D341Med (cell line): ENCODE measurements at places on chromosomes 12 and 14.

DNA sequence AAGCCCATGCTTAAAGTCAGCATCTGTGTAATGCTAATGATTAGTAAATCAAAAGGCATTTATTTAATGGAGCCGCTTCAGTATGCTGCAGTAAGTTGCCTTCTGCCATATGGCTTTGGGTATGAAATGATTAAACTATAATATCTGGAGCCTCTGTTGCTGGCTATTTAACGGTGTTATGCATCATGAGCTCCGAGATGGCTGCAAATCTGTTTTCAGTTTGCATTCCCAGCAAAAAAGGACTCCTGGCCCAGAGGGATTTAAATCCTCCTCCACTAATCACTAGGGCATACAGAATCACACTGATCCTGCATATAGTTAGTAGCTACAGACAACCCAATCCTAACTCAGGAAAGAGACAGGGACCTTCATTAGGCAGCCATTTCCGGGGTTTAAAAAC, 171.5 kb upstream of the EEA1 start:
- DNase-seq = peak; percentile 72

DNA sequence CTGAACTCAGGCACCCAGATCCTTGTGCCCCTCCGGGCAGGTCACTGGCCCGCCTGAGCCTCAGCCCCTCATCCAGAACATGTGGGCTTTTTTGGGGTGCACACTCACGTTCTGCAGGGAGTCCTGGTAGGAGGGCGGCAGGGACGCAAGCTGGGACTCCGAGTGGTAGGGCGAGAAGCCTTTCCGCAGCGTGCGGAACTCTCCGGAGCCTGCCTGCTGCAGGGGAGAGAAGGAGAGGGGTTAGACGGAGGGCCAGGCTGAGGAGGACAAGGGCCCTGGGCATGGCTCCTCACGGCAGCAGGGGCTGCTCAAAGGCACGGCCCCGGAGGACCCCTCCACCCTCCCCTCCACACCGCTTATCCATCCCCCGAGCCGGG, 40.8 kb downstream of the CCNK start:
- no peak for DNase-seq

- no peak for DNase-seq
Observed at GRCh38 chr14:51877810-51878209, 17.4 kb downstream of the GNG2 start.

DNA sequence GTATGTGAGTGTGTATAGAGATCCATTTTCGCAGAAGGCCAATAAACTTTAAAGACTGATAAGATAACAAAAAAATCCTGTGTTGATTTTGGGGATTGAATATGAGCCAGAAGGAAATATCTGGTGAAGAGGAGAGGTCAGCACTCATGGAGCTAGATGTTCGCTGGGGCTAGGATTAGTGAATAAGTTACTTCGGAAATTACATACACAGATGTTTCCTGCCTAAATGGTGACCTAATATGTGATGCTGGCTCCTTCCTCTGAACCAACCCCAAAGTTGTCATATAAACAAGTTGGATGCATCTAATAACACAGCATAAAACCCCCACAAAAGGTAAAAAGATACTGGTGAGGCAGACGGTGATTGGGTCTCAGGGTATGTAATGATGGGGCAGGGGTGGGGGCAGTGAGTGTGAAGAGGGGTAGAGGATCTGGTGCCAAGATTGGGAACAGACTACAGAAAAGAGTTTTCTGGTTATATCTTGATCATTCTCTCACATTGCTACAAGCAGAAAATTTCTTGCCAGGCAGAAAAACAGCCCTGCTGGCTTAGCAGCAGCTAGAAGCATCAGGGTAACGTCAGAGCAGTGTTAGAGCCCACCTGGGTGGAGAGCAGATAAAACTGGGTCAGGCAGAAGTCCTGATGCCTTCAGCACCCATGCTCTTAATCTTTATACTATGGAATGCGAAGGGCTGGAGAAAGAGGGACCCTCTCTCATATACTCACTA, 140.4 kb upstream of the GZMB start:
- no peak for DNase-seq

DNA sequence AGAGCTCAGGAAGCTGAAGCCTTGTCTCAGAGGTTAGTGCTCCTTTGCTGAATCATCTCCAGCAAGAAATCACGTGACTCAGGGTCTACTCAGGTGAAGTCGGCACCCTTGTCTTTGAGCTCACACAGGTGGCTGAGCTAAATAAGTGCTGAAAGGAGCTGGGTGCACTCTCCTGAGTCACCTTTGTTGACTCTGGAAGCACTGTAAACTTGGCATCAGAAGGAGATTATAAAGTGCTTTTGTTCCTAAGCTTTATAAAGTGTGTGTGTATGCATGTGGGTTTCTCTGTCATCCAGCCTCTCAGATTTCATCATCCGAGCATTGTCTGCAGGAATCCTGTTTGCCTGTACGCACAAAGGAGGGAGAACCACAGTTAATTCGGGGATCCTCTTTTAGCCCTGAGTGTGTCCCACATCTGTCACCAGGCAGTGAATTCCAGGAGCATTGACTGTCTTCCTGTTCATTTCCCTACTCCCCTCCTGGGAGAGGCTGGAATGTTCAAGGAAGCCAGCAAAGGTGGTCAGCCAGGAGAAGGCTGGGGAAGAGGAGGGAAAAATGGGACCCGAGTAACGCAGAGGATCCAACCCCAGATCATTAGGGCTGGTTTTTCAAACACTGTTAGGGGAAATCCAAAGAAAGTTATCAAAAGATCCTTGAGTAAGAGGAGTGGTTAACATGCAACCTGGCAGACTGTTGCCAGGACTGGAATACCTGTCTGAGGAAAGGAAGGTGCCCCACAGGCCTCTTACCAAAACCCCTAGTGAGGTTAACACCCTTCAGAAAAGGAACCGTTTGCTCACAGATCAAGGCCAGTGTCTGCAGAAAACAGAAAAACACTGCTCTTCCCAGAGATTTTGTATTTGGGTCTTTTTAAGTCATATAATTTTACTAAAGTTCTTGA, 157.5 kb upstream of the HIF1A start:
- DNase-seq = no peak

DNA sequence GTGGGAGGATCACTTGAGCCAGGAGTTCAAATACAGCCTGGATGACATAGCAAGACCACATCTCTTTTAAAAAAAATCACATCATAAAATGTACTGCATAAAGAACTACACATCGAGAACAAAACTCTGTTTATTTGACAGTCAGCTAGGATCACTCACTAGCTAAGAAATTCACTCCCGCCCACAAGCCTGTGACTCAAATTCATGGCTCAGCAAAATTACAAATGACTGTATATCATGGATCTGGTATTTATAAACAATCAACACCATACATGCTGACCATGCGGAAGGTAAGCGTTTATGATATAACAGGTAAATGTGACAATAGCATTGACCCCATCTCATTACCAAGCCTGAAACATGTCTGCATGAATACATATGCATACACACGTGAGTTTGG, 206.5 kb downstream of the EFCAB11 start:
- DNase-seq = no peak

- DNase-seq = no peak
Observed at GRCh38 chr12:113232840-113233585, 11.7 kb downstream of the TPCN1 start.

- no peak for DNase-seq
Observed at GRCh38 chr12:19282133-19282699, 152.7 kb downstream of the PLEKHA5 start.

DNA sequence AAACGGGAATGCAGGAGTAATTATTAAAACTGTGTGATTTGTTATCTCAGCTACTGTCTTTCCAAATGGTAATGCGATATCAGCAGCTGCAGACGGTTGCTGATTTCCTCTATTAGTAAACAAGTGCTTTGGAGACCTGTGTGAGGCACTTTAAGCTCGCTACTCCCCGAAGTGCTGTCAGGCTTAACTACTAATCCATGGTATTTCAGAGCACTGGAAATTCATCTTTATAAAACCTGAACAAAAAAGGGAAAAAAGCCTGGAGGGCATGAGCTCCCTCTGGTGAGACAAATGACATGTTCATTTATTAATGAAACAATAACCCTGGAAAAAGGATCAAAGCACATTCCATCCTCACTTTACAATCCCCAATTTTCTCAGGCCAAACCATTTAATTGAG, 143.6 kb upstream of the OTX2 start:
- DNase-seq = peak; percentile 58

DNA sequence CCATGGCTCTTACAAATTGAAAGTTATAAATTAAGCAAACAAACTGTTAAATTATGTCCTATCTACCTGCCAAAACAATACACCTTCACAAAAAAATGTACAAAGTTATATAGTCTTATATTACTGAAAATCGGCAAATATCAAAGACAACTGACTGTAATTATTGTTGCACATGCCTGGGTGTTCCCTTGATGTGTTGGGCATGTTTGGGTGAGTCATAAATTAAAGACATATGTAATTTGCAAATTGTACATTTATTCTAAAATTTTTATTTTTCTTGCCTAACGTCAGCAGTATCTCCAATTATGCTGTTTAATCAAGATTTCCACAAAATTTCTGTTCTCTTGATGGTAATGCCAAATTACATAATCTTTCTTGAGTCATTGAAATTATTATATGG, 22.0 kb upstream of the SEL1L start:
- DNase-seq = no peak

- DNase-seq = no peak
Observed at GRCh38 chr12:52363111-52363679, 4.1 kb downstream of the KRT85 start.

GRCh38 chr14:21543521-21543960, 17.4 kb upstream of the SALL2 start:
- no peak for DNase-seq

GRCh38 chr14:76941946-76942805, 86.3 kb downstream of the IRF2BPL start:
- DNase-seq = no peak

DNA sequence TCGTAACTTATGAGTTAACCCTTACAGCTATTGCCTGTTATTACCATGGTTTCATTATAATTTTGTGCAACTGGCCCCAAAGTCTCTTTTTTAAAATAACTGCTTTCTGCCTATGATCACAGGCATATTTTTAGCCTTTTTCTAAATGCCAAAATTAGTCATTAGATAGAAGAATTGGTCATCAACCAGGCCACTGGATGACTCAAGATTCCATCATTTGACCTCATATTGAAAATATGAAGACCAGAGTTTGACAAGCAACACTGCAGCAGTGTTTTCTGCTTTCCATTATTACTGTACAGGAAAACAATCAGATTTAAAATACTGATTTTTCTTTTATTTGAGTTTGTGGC, 54.7 kb upstream of the OTOGL start:
- no peak for DNase-seq

DNA sequence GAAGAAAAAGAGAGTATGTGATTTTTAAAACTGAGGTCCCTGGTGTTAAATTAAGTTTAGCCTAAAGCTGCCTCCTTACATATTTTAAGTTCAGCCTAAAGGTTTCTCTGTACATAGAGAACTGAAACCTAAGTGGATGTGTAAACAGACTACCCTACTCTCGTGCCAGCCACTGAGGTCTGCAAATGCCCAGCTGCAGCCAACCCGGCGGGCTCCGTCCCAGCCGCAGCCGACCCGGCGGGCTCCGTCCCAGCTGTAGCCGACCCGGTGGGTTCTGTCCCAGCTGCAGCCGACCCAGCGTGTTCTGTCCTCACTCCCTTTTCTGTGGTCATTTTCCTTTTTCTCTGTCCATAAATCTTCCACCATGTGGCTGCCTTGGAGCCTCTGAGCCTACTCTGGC, 97.2 kb upstream of the SFSWAP start:
- DNase-seq = no peak

- DNase-seq = no peak
Observed at GRCh38 chr12:96981911-96982310, 74.9 kb downstream of the NEDD1 start.

DNA sequence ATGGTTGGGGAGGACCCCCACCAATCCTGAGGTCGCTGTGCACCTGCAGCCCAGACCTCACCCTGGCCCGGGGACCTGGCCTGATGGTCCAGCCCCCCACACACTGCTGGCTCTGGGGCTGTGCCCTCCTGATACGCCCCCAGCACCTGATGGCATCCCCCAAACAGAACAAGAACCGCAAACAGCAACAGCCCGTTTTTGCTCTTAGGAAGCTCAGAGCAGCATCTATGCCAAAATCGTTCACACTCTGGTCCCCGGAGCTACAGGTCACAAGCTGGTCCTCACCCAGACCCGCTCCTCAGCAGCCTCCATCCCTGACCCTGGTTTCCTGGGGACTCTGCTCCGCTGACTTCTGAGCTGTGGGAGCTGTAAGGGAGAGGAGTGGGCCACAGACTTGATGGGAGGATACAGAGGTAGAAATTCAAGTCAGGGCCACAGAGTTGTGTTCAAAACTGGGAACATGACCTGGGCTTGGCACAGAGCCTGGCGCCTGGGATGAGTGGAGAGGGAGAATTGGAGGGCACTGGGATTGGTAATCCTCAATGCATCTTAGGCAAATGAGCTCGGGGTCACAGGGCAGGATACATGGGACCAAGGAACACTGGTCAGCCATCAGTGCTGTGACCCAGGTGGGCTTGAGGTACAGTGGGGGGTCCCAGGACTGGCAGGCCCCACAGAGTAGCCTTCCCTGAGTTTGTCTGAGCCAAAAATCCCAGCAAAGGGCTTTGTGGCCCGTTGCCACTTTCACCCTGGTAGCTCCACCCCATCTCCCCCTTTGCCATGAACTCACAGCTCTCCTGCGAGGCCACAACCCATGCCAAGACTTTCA, 170.9 kb upstream of the RTL1 start:
- DNase-seq = peak; percentile 16

GRCh38 chr12:42360747-42361403, 34.9 kb downstream of the PPHLN1 start:
- no peak for DNase-seq

- peak; percentile 41 for DNase-seq
Observed at GRCh38 chr14:73462048-73462715, 3.8 kb upstream of the NUMB start.

- DNase-seq = no peak
Observed at GRCh38 chr14:54364555-54365415, 32.0 kb upstream of the CDKN3 start.

GRCh38 chr14:81113176-81113575, 107.6 kb downstream of the GTF2A1 start:
- DNase-seq = no peak

DNA sequence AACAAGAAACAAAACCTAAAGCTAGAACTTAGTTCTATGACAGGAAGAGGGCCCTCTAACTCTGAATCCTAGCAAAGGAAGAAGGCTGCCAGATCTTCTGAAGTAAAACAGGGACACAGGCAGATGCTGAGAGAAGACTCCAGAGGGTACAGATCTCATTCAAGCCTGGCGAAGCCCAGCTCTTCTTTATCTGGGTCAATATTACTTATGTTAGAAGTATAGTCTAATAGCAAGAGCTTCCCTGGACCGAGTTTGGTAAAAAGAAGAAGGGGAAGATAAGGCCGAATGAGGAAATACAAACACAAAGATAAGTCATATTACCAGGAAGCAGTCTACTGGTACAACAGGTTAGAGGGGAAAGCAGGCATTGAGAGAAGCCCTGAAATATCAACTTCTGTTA, 79.9 kb upstream of the CCDC91 start:
- DNase-seq = no peak

DNA sequence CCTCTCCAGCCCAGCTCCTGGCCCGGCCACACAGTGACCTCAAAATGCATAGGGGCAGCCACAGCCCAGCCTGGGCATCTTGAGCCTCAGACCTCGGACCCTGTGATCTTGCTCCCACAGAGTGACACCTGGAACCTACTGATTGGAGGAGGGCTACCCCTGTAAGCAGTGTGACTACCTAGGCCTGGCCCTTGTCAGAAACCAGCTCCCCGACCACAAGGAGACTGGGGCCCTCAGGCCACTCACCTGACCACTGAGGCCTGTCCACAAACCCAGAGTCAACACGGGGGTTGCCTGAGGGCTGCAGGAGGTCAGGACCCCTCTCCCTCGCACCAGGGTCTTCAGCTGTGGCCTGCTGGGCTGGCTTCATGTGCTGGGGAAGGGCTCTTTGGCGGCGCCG, 9.0 kb downstream of the ANHX start:
- DNase-seq = peak; percentile 10

- no peak for DNase-seq
Observed at GRCh38 chr12:1747609-1748008, 56.7 kb downstream of the ADIPOR2 start.
